HFF-Myc (cell line): ENCODE measurements at places on chromosomes 7 and 10.

- no peak for DNase-seq
These were observed 187.9 kb downstream of the GATA3 start for GRCh38 chr10:8242295-8242872.

- no peak for DNase-seq
These were observed 45.8 kb downstream of the ZNF800 start for GRCh38 chr7:127346575-127347256.

DNA sequence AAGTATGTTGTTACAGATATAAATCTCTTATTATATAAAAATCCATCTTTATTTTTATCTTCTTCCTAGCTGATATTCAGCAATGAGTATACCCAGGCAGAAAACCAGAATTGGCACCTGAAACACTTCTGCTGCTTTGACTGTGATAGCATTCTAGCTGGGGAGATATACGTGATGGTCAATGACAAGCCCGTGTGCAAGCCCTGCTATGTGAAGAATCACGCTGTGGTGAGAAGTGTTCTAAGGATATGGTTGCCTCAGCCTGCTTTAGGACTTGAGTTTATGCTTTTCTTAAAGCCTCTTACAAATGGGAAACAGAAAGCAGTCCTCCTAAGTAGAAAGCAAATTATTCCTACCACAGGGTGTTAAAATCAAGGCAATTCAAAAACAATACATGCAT, 41.9 kb downstream of the TES start:
- DNase-seq: no peak

DNA sequence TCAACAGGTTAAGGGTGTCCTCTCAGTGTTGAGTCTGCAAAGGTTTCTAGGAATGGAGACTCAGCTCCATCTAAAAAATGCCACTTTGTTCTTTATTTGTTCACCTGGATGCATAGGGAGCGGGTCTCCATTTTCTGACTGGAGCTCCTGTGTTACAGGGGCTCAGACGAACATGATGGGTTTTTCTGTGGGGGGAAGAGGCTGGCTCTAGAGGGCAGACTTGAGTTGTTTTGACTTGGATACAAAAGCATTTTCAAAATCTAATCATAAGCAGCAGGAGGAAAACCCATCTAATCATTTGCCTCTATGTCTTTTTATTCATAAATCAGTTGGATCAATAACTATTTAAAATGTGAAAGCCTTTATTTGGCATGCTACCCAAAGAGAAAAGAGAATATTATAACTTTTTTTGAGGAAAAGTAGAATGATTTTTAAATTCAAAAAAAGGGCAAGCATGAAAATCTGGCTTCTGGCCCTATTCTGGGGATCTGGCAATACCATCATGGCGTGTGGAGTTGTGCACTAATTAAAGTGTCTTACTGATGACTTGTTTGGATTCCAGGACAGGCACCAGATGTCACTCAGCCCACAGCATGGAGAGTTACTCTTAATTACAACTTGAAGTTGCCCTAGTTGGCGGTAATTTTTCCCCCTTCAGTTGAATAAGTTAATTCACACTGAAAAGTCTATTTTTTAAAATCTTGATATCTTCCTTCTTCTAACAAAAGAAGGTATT, 594.9 kb downstream of the REEP3 start:
- DNase-seq: no peak

DNA sequence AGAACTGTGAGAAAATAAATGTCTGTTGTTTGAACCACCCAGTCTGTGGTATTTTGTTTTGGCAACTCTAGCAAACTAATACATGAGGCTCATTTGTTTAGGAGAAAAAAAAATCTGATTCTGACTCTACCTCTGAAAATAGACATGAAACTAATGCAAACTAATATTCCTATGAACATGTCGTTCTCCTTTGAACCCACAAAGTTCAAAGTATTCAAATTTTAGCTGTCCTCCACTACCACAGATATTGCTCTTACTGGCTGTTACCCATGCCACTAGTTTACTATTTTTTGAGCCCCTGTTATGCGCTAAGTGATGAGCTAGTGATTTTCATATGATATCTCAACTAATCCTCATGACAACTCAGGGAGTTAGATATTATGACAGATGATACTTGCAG, 58.8 kb upstream of the ZNF804B start:
- DNase-seq: no peak

DNA sequence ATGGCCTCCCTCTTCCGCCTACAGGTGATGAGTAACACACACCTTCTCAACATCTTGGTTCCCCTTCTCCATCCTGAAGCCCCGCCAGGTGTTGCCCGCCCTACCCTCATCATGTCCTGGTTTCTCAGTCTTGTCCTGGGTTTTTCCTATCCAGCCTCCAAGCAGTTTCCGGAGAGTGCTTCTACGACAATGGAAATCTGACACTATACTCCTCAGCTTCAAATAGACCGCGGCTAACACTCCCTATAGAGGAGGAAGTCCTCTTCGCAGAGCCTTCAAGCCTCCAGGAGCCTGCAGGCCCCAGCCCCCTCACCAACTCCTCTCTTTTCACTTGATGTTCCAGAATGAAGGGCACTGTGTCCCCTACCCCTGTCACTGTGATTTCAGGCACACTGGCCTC, 147.4 kb downstream of the PRPF18 start:
- DNase-seq: no peak

DNA sequence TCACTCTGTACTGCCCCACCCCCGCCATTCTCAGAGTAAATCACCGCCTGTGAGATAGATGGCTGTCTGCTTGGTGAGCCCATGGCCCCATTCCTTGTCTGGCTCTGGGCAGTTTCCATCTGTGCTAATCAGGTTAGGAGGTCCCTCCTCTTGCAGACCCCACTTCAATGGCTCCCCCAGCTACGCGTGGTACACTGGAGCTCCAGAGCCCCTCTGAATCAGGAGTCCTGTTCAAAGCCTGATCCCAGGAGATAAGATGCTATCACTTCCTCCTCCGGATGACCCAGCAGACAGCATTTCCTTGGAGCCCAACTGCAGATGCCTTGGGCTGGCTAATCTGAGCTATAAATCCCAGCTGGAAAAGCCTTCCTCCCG, 122.3 kb downstream of the SH3PXD2A start:
- no peak for DNase-seq

GRCh38 chr7:101206665-101207042, 5.8 kb upstream of the MOGAT3 start:
- no peak for DNase-seq

DNA sequence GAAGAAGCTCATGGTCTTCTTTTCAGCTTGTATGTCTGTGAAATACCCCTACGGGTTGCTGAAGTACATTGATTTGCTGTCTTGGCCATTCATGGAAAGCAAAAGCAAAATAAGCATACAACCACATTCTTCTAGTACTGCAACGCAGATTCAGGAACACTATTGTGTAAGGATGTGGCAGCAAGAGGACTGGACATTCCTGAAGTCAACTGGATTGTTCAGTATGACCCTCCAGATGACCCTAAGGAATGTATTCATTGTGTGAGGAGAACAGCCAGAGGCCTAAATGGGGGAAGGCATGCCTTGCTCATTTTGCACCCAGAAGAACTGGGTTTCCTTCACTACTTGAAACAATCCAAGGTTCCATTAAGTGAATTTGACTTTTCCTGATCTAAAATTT, 133.4 kb upstream of the ANKRD1 start:
- no peak for DNase-seq

DNA sequence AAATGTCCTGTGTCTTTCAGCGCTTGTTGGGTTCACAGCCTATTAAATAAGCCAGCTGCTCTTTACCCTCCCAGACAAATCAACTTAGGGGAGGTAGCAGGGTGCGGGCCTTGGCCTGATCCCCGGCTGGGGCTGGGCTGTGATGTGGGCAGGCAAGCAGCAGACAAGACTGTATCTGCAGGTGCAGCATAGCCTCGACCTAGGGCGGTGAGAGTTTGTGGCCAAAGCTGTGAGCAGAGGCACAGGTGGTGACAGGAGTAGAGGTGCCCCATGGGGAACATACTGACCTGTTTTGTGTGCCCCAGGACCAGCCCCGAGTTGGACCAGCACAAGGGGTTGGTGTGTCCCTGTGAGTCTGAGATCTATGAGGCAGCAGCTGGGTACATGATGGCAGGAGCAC, 885.4 kb downstream of the ZNF37A start:
- no peak for DNase-seq

GRCh38 chr7:21160401-21160800, 267.5 kb upstream of the SP4 start:
- DNase-seq: no peak

DNA sequence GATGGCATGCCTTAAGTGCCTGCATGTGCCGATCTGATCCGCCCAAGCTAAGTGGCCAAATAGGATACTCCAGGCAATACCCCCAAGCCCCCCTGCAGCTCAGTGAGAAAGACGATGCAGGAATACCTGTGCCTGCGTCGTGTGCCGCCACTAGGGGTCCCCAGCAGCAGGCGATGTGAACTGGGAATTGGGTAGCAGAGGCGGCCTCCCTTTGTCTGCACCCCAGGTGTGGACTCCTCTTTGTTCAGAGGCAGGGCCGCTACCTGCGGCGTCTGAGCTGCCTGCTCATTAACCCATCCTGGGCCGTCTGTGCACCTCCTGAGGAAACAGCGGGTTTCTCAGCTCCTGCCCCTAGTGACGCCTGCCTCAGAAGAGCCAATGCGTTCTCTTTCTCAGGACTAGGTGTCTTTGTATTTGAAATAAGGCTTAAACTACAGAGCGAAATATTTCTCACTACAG, 4.8 kb upstream of the CHN2 start:
- DNase-seq: no peak

- no peak for DNase-seq
These were observed 290.1 kb upstream of the KIAA1217 start for GRCh38 chr10:23918839-23919238.

DNA sequence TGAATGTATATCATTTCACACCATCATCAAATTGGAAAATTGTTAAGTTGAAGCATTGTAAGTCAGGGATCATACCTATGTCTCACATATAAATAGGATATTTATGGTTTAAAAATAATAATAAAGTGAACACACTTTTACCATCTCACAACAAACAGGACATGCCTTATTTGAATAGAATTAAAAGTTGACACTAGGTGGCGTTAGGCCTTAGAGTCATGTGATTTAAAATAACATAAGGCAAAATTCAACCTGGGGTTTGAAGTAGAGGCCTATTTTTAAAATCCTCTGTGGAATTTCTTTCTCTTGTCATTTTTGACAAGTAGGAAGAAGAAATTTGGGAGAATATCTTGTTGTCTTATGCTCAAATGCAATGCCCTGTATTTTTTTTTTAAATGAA, 184.7 kb upstream of the PCDH15 start:
- DNase-seq: no peak

GRCh38 chr10:13851906-13852305, 265.1 kb downstream of the PRPF18 start:
- DNase-seq: no peak

GRCh38 chr10:130040351-130040750, 70.3 kb downstream of the C10orf143 start:
- no peak for DNase-seq

DNA sequence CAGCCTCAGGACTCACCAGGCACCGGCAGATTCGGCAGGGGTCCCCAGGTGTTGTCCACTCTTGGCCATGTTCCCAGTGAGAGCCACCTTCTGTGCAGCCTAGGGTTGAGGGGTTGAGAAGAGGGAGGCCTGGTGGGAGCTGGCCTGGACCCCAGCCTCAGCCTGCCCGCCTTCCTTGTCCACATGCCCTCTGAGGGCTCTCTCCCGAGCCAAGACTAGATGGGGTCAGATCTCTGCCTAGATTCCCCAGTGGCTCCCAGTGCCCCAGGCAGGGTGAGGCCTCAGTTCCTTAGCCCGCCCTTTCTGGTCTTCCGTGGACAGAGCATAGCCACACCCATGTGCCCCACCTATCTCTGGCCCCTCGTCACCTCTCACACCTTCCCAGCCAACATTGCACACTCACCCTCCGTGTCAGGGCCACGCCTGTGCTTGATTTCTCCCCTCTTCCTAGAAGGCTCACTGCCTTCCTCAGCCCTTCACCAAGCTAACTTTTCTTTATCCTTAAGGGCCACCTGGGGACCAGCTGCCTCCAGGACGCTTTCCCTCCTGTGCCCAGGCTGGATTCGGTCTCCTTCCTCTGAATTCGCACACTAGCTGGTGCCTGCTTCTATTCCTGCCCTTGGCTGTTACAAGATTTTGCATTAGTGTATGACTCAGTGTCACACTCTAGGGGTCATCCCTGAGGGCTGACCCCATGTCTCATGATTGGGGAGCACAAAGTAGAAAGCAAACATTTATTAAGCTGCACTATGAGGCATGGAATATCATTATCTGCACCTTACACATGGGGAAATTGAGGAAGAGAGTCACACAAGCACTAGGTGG, 7.5 kb downstream of the KCP start:
- DNase-seq: no peak

DNA sequence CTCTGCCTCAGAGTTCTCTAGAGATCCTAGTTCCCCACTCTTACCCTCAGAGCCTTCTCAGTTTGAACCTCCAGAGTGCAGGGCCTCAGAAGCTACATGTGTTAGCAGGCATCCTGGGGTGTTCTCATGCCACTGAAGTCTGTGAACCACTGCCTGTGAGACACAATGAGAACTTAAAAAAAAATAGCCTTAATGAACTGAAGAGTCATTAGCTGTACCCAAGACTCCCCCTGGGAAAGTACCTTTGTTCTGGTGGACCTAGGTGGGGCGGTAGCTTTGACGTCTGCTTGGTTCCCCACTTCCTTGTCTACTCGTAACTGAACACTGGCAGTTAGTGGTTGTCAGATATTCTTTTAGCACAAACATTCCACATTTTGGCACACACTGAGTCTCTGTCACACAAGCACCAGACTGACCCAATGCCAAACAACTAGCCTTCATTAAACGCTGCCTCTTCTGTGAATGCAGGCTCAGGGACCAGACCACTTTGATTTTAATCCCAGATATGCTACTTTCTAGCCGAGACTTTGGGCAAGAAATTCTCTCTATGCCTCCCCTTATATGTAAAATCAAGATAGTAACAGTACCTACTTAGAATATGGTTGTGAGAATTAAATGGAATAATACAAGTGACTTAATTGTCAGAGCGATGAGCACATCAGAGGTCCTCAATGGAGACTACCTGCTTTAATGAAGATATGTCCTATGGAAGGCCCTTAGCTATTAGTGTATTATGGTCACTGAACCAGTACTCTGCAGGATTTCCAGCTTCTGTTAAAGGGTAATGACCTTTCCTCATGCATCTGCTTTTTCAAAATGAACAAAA, 75.3 kb upstream of the CC2D2B start:
- no peak for DNase-seq

DNA sequence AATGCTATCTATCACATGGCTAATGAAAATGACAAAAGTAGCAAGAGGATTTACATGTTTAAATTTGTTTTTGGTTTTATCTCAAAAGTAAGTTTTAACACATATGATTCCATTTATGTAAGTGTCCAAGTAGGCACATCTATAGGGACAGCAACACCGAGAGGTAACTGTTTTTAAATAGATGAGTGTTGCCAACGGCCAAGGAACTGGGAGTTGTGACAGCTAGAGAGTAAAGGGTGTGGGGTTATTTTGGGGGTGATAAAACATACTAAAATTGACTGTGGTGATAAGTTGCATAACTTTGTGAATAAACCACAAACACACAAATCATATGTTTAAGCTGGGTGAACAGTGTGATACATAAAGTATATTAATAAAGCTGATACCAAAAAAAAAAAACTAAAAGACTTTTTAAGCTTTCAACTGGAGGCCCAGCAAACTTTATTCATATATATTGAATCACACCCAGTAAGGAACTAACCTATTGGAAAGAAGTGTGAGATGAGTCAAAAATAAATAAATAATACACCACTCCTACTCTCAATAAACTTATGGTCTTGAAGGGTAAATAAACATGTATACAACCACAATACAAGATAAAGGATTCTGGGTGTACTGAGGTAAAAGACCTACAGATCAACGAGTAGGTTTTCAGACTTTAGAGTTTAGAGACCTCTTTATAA, 33.0 kb downstream of the LRRC72 start:
- no peak for DNase-seq
